ENCODE measurements at places on chromosomes 11 and 22. TPM values are rescaled to one million over a fixed set of nuclear protein-coding genes. Genes with fewer than 3 reads are reported as not detected.
A peak's percentile ranks its signal among the peaks of the same experiment; 100 is the strongest.

DNA sequence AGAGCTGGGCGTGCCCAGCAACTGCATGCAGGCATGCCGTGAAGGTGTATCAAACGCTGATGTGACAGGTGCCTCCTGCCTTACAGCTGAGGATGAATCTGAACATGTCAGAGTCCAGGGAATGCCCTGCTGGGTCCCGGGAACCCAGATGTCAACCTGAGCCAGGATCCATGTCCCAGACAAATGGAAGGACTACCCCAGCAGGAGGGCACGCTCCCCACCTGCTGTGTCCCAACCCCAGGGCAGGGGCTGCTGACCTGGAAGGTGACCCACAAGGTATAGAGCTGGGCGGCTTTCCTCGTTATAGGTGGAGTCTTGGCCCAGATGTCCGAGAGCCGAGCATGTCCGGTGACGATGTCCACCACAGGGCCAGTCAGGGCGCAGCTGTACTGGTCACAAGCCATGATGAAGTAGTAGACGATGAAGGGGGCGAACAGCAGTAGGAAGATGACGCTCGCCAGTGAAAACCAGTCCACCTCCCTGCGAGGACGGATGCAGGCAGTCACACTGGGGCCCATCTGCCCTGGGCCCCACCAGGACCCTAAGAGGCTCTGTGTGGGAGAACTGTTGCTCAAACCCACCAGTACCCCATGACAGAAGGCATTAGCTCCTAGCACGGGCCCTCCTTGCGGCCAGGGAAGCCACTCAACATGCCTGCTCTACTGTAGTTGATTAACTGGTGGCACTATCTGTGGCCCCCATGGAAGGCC, 4.3 kb downstream of the DHCR7 start:
- DNase-seq: no peak

SYTL2 gene
- total RNA-seq: 123 TPM

DNA sequence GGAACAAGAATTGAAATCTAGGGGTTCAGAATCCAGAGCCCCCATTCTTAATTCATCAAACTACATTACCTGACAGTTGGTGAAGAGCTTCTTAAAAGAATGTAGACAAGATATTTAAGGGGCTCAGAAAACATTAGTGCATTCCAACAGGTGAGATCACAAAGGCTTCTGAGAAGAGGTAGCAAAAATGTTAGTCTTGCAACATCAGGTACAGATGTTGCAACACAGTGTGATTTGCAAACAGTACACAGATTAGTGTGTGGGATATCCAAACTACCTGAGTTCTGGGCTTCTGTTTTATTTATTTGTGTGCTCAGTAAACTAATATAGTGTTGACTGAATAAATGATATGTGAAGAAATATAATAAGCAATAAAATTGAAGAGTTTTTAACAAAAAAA, 11.8 kb downstream of the CASP4 start:
- no peak for DNase-seq

- DNase-seq: no peak
These were observed 17.0 kb upstream of the CDON start for GRCh38 chr11:126079621-126080124.

DNA sequence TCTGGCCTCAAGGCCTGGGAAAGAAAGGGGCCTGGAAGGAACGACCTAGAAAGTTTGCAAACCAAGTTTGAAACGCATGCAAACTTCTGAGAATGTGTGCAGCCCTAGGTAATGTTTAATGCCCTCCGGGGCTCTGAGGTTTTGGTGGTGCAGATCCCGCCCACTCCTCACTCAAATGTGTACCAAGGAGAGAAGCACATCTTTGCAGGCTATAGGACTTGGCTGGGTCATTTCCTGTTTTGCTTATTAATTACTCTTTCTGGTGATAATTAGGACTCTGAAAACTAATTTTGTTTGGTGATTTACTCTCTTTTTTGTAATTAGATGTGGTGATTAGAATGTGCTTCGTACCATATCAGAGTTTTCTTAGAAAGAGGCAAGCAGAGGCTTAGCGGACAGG, 625.9 kb upstream of the CADM1 start:
- no peak for DNase-seq

- no peak for DNase-seq
These were observed 102.9 kb upstream of the PAX6 start for GRCh38 chr11:31913985-31914384.

GRCh38 chr11:17695454-17696441, 23.6 kb upstream of the MYOD1 start:
- DNase-seq: no peak

GRCh38 chr11:63511048-63511748, 5.3 kb downstream of the LGALS12 start:
- DNase-seq: no peak

GRCh38 chr11:83427501-83427900, 141.3 kb upstream of the CCDC90B start:
- no peak for DNase-seq

KRTAP5-9 gene
- not detected for total RNA-seq

- DNase-seq: no peak
These were observed 241.0 kb upstream of the UBASH3B start for GRCh38 chr11:122414406-122415018.

- no peak for DNase-seq
These were observed 14.5 kb downstream of the RGL4 start for GRCh38 chr22:23705358-23705757.

DNA sequence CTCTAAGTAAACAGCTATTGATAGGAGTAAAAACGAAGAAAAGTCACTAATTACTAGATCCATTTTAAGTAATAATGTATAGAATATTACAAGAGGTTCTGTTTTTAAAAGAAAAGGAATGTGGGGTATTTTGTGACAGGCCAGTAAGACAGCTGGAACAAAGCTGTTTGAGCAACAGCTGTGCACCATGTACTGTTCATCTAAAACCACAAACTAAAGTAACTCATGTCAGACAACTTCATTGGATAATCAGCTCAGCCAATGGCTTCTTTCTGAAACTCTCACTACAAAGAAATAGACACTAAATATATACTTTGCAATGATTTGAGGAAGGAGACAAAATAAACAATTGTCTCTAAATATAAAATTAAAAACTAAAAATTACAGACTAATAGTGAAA, 16.1 kb downstream of the RRAS2 start:
- no peak for DNase-seq

- DNase-seq: no peak
These were observed 75.6 kb downstream of the SNX19 start for GRCh38 chr11:130840679-130841078.

- no peak for DNase-seq
These were observed 8.1 kb downstream of the BCL9L start for GRCh38 chr11:118917481-118918127.

CCS gene
- 31.7 TPM for total RNA-seq

- no peak for DNase-seq
These were observed 14.3 kb downstream of the TCIRG1 start for GRCh38 chr11:68053117-68053516.

DNA sequence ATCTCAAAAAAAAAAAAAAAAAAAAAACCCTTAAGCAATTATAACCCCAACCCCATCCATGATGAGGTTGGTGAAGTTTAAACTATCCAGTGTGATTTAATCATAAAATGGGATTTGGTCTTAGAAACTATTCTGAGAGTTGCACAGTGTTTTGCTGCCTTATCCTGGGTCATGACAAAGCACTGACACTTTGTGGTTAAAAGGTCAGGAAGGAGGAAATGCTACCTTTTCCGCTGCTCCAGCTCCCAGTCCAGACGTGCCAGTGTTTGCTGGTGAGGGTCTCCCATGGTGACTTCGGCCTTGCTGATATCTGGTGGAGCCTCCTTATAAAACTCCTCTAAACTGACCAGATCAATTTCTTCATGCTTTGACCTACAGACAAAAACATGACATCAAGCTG, 14.5 kb downstream of the THOC5 start:
- no peak for DNase-seq

CRACR2B gene
- total RNA-seq: 5.9 TPM

DNA sequence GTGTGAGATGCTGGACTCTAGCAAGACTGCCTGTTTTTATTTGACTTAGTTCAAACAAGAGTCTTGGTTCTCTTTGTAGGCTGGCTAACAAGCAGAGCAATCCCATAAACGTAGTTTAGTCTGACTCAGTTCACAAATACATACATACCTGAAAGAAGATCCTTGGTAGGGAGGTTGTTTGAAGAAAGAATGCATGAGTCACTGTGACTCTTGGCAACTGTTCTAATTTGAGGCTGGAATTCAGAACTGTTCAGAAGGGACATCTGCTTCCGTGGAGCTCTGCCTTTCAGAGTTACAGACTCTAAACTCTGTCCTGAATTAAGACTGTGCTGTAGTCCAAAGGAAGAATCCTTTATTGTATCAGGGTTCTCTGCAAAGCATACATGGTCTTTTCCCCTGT, 32.2 kb downstream of the C2CD3 start:
- peak; percentile 66 for DNase-seq

DNA sequence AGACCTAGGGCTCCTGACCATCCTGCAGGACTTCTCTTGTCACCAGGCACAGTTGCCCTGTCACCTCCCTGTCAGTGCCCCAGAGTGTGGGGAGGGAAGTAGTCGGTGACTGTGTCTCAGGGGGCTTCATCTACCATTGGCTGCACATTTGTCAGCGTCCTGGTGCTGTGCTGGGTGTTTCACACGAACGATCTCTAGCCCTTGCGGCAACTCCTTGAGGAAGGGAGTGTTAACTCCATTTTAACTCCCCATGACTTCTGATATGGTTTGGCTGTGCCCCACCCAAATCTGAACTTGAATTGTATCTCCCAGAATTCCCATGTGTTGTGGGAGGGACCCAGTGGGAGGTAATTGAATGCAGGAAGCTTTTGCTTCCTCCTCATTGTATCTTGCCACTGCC, 7.1 kb downstream of the TSKU start:
- DNase-seq: no peak

DNA sequence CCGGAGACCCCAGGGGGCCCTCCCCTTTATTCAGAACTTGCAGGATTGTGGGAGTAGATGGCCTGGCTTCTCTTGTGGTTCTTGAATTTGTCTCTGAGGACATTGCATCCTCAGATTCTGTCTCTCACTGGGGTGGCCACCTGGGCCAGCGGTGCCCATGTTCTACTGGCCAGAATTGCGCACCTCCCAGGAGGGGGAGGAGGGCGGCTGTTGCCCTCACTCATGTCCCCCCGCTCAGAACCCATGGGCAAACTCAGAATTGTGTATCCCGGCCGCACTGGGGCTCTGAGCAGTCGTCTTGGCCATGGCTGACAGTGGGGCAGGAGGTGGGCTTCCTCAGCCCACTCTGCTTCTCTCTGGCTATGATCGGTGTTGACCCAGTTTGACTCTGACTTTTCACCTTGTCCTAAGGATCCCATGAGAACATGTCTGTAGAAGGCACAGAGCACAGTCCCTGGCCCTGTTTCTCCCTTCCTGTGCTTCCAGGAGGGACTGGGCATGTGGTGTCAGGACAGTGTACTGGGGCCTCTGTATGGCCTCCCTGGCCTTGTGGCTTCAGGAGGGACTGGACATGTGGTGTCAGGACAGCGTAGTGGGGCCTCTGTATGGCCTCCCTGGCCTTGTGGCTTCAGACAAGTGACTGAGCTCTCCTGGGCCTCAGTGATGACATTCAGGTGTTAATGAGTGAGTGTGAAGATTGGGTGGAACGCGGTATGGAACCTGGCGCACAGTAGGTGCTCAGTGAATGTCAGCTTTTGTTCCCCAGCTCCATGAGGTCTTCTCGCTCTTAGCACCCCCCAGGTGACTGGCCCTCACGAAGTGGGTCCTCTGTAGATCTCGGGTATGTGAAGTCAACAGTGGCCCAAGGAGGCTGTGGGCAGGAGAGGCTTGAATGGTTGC, 99.3 kb downstream of the TBC1D22A start:
- no peak for DNase-seq

- DNase-seq: peak; percentile 14
These were observed 85.8 kb downstream of the FANCF start for GRCh38 chr11:22539821-22540256.

DNA sequence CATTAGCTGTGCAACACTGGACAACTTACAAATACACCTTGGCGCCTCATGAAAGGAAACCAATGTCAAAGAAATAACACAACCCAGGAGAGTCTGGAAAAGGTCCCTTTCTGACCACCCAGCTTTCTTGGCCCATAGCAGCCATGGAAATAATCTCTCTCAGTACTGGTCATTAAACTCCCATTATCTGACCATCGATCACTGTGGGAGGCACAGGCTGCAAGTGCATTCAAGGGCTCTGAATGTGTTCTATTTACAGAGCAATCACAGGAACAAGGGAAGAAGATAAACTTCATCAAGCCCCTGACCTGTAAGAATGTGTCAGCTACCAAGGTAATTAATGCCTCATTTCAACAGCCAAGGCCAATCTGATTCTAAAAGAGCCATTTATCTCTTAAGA, 40.1 kb downstream of the CTSC start:
- no peak for DNase-seq

ZNF202 gene
- 9.3 TPM for total RNA-seq

DNA sequence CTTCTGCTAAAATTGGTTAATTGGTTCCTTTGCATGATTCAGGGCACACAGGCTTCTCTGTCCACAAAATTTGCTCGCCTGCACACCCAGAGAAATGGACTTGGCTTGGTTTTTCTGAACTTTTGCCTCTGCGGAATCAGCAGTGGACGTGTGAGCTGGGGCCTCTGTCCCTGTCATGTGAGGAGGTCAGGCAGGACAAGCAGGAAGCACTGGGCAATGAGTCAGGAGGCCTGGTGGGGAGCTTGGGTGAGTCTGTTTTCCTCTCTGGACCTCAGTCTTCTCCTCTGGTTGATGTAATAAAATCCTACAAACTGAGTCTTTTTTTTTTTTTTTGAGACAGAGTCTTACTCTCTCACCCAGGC, 10.4 kb upstream of the CELSR1 start:
- DNase-seq: no peak

All from urinary bladder (tissue), 4 donors.